ENCODE measurements at places on chromosomes 12 and 14.
A peak's percentile ranks its signal among the peaks of the same experiment; 100 is the strongest.

GRCh38 chr14:99662846-99663245 is 17.9 kb downstream of the HHIPL1 start:
- no peak for DNase-seq

GRCh38 chr14:64244279-64244678 is 49.9 kb downstream of the ESR2 start:
- DNase-seq: no peak

DNA sequence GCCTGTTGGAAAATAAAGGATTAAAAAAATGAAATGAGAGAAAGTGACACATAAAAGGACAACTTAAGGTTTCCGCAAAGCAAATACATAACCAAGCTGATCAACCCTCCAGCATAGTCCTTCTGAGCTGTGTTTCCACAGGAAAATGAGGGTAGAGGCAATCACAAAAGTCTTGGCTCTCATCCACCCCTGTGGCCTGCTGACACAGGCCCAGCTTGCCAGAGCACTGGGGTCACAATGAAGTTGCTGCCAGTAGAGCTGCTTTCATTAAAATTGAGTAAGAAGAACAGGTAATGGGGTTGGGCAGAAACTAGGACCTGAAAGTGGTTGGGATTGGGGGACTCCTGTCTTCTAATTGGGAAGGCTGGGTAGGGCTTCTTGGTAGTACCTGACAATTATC is 65.9 kb downstream of the RERG start:
- no peak for DNase-seq

- DNase-seq: no peak
Measured at GRCh38 chr12:26767865-26768264, 65.1 kb downstream of the ITPR2 start.

DNA sequence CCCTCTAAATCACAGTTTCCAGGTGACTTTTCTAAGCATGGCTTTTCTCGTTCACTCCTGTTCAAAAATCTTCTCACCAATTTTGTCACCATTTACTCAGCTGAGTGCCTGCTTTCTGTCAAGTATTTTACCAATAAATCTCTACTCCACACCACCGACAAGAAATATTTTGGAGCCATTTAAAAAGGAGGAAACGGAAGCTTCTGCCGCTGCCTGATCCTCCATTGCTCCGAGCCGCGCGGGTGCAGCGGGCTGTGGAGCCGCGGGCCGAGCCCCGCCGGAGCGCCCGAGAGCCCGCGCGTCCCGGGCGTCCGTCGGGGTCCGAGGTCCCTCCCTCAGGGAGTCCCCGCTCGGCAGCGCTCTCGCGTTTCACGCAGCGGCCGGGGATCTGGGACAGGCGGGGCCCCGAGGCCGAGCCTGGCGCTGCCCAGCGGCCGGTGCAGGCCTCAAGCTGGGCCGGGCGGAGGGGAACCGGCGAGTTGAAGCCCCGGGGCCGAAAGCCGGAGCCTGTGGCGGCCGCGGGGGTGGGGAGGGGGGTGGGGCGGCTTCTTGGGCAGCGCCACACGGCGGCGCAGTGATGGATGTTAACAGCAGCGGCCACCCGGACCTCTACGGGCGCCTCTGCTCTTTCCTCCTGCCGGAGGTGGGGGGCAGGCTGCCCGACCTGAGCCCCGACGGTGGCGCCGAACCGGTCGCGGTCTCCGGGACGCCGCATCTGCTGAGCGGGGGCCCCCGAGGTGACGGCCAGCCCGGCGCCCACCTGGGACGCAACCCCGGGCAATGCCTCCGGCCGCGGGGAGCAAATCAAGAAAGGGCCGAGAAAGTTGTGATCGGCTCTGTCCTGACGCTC is 1.1 kb upstream of the HEBP1 start:
- DNase-seq: no peak

DNA sequence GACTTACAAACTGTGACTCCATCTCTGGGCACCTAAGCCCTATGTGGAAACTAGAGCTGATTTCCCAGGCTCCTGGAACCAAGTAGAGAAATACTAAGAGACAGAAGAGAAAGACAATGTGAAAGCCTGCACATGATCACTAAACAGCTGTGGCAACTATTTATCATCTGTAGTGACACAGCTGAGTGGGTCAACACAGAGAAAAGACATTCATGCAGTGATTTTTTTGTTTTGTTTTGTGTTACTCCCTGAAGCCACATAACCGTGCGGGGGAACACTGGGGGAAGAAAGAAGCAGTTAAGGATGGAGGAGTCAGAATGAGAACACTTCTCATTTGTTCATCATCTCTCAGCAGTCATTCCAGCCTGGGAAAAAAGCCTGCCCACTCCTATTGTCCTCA is 1.5 kb downstream of the PRR4 start:
- DNase-seq: no peak

GRCh38 chr14:84003346-84003745 is 1526.6 kb upstream of the FLRT2 start:
- no peak for DNase-seq

GRCh38 chr14:89139404-89140247 is 277.4 kb downstream of the FOXN3 start:
- DNase-seq: peak; percentile 22

GRCh38 chr12:65232476-65233077 is 45.9 kb upstream of the MSRB3 start:
- no peak for DNase-seq

DNA sequence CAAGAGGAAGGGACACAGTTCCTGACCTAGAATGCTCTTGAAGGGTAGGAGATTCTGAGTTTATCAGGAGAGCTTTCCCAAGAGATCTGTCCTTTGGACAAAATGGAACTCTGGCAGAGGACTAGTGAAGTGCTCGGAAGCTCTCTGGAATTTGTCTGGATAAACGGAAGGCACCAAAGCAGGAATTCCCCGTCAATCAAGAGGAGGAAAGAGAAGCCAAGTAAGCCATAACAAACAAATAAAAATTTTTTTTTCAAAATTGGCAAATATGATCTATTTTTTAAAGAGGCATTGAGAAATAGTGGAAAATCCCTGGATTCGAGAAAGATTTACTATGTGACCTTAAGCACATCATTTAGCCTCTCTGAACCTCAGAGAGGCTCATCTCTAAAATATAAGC is 99.2 kb downstream of the GRIN2B start:
- no peak for DNase-seq

DNA sequence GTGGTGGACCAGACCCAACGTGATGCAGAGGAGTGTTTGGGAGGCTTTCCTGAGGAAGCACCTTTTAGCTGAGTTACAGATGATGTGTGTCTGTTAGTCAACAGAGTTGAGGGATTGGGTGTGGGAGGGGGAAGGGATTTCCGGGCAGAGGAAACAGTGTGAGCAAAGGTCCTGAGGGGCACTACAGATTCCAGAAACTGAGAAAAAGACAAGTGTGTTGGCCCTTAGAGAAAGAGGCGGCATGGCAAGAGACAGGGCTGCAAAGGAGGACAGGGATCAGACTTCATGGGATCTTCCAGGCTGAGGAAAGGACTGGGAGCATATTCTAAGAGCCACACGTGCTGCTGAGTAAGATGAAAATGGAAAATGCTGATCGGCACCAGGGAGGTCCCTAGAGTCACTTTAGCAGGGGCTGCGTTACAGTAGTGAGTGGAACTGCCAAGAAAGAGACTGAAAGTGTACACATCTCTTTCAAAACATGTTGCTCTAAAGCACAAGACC is 9.4 kb upstream of the RPS6KL1 start:
- no peak for DNase-seq

DNA sequence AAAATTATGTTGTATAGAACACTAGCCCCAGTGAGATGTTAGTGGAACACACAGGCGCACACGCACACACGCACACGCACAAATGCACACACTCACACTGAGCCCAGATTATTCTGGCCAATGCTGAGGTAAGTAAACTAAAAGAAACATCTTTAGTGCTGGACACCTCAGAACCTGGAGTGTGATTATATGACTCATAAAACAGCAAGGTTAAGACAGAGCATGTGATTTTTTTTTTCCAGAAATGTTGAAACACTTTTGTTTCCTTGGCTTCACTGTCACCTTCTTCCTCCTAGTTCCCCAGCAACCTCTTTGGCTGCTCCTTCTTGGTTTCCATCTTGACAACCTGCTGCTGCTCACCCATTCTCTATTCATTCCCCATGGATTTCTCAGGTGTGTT is 141.0 kb upstream of the ALG10B start:
- no peak for DNase-seq

GRCh38 chr12:5165296-5165970 is 121.8 kb downstream of the KCNA5 start:
- no peak for DNase-seq

DNA sequence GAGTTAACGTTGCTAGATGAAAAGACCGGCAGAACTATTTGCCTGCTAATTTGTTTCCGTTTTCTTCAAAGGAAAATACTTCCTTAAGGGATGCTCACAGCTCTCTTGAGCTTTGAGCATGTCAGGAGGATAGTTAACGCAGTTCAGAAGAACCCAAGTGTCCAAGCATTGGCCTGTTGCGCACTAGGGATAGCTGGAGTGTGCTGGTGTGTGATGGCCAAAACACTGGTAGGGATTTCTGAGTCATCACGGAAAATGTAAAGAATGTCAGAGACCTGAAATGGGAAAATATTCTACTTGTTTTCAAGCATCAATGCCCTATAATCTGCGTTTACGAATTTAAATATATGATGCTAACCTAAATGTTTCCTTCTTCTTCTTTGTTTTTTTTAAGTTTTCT is 97.8 kb downstream of the VRK1 start:
- DNase-seq: no peak

GRCh38 chr12:100830003-100830795 is 35.6 kb downstream of the ANO4 start:
- no peak for DNase-seq

DNA sequence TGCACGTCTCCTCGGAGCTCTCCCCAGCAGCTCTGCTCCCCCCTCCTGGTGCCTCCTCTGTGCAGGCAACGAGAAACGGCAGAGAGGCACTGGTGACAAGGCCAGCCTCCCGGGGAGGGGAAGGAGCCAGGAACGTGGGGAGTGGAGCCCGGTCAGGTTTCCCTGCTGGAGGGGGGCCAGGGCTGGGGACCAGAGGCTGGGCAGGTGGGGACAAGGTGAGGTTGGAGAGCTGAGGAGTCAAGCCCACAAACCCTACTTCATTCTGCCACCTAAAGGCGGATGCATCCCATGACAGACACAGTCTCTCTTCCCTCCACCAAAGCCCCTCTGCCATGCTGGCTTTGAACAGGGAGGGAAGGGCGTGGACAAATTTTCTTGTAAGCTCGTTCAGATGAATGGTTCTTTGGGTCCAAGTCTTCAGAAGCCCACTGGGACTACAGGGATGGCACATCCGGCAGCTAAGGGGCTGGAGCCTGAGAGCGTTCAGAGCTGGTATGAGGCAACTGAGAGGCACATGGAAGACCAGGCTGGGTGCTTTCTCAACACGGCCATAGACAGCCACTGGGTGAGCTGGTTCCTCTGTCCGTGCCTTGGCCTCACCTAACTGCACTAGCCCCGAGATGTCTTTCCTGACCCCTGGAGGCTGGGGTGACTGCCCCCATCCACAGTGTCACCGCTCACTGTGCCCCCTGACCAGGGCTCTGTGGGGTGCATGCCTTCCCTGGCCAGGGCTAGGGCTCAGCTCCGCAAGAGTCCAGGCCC is 105.9 kb downstream of the RBM19 start:
- no peak for DNase-seq

DNA sequence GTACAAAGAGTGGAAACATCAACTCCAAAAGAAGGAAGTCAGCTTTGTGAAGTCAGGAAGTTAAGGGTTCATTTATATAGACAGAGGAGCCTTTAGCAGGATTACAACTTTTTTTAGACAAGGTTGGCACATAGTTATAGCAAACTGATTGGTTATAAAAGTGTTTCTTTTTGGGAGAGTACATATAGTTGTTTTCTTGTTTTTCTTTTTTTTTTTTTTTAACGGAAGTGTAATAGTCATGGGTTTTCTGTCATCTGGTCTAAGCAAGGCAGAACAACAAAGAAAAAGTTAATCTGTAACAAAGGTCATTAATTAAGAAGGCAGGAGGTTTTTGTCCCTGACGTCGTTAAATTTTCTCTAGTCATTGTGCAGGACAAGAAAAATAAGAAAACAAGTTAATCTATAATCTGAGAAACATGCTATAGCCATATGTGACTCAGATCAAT is 13.0 kb upstream of the MFAP5 start:
- no peak for DNase-seq

GRCh38 chr14:80323038-80323665 is 111.8 kb upstream of the DIO2 start:
- DNase-seq: no peak

GRCh38 chr14:105490267-105490571 is 827 bp upstream of the TEDC1 start:
- DNase-seq: no peak

- no peak for DNase-seq
Measured at GRCh38 chr12:38708466-38708865, 196.9 kb downstream of the CPNE8 start.

GRCh38 chr14:85597701-85598100 is 67.8 kb downstream of the FLRT2 start:
- no peak for DNase-seq

GRCh38 chr14:42856106-42856505 is 1249.4 kb downstream of the LRFN5 start:
- DNase-seq: no peak

GRCh38 chr14:23696701-23697239 is 60.6 kb downstream of the DHRS2 start:
- DNase-seq: no peak

- no peak for DNase-seq
Measured at GRCh38 chr12:131901431-131902331, 7.3 kb downstream of the ULK1 start.

- no peak for DNase-seq
Measured at GRCh38 chr14:96176811-96177211, 27.8 kb upstream of the BDKRB2 start.

DNA sequence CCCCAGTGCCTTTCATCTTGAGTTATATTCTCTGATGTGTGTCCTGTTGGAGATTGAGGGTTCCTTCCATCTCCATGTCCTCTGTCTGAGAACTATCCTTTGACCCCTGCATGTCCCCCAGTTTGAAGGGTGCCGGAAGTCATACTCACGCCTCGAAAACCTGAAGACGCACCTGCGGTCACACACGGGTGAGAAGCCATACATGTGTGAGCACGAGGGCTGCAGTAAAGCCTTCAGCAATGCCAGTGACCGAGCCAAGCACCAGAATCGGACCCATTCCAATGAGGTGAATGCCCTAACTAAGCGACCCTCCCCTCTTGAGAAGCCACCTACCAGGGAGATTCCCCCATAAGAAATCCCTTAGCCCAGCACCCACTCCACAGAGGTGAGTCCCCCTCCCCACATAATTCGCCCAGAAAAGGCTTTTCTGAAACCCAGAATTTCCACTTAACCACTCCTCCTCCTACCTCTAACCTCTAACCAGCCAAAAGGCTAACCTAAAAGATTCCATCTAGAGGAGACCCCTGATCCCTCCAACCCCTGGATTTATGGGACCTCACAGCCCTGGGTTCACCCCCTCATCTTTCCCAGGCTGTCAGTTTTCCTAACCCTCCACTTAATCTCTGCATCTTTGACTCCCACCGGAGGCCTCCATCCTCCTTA is 7.8 kb downstream of the GLI1 start:
- no peak for DNase-seq

- DNase-seq: no peak
Measured at GRCh38 chr12:52280319-52280795, 5.9 kb downstream of the KRT86 start.

- no peak for DNase-seq
Measured at GRCh38 chr12:108856170-108856427, 1.3 kb downstream of the SSH1 start.

GRCh38 chr12:107929436-107929835 is 154.9 kb downstream of the ASCL4 start:
- DNase-seq: peak; percentile 35

GRCh38 chr14:50756300-50756699 is 74.7 kb downstream of the NIN start:
- no peak for DNase-seq
